Endodermal cell (in vitro differentiated cells): ENCODE measurements at places on chromosomes 2 and 18.

DNA sequence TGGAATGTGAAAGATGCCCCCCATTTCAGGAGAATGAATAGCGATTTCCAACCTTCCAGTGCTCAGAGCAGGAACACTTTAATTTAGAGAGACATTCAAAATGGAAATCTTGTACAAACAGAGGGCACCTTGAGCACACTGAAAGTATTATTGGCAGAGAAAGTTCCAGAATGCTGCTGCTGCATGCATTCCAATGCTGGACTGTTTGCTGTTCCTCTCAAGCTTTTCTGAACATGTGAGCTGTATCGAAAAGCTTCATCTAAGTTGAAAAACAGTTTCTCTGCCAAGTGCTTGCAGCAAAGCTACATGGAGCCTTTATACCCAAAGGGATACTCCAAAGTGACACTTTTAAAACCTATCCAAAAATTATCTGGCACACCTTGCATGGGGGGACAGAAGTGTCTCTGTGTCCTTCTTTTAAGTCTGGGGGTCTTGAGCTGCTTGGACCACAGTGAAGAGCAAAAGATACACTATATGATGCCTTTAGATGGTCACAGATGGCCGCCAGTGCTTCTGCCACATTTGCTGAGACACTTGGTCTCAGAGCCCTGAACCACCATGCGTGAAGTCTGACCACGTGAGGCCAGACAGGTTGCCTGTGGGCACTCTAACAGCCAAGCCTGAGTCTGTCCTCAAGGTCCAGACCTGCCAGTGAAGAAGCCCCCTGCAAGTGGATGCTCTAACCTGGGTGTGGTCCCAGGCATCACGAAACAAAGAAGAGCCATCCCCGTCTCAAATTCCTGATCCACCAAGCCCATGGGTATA, 18.8 kb downstream of the UXS1 start:
- H3K4me3 ChIP-seq, result no peak overlapping the region
- DNase-seq, result no peak
- H3K36me3 ChIP-seq, result peaks cover 4% of the 10 kb centered on the region
- H3K4me1 ChIP-seq, result no peaks in the 10 kb centered on the region

- no peak overlapping the region for H3K27ac ChIP-seq
- H3K36me3 ChIP-seq, result no peaks in the 10 kb centered on the region
These were observed 829 bp downstream of the ACVR1C start for GRCh38 chr2:157627594-157628476.

DNA sequence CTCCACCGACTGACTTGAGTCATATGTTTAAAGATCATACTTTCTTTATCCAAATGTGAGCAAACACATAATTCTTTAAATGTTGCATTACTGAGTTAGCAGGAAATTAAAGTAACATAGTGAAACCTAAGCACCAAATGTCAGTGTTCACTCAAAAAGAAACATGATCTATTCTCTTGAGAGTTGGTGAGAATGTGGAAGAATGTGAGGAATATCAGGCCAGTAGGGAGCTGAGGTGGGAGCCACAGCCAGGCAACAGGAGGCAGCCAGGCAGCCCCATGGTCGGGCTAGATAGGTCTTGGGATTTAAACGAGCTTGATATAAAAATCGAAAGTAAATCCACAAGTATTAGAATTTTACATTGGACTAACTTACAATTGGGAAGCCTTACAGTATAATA, 198.1 kb upstream of the SH3BP4 start:
- H3K4me1 ChIP-seq, result no peaks in the 10 kb centered on the region
- peak overlapping the region; percentile 57 for H3K27ac ChIP-seq
- no peak for DNase-seq
- H3K4me3 ChIP-seq, result no peak overlapping the region
- no peaks in the 10 kb centered on the region for H3K36me3 ChIP-seq

- no peak overlapping the region for H3K27ac ChIP-seq
- peak; percentile 60 for DNase-seq
- H3K27me3 ChIP-seq, result no peaks in the 10 kb centered on the region
- H3K4me3 ChIP-seq, result no peak overlapping the region
- peaks cover 7% of the 10 kb centered on the region for H3K4me1 ChIP-seq
These were observed 72.2 kb upstream of the B3GNT7 start for GRCh38 chr2:231323316-231323715.

- peak overlapping the region; percentile 81 for H3K4me3 ChIP-seq
- H3K4me1 ChIP-seq, result no peaks in the 10 kb centered on the region
- no peaks in the 10 kb centered on the region for H3K36me3 ChIP-seq
- DNase-seq, result peak; percentile 80
These were observed 460 bp upstream of the ZBTB7C start for GRCh38 chr18:48409591-48410094.

DNA sequence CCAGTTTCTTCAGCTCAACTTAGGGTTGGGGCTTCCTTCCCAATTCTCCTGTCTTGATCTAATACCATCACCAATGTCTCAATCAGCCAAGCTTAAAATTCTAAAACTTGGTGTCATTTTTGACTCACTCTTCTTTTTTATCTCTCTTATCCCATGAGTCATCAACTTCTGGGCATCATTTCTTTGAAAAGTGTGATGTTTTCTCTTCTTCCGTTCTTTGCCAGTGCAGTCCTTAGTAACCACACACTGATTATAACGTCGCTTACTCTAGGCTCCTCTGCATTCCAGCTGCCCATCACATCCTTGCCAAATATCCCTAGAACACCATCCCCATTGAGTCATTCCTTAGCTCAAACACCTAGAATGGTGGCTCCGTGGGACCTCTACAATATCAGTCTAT, 27.4 kb upstream of the MRO start:
- no peak overlapping the region for H3K4me3 ChIP-seq
- DNase-seq, result no peak
- no peaks in the 10 kb centered on the region for H3K36me3 ChIP-seq
- H3K27ac ChIP-seq, result no peak overlapping the region
- no peaks in the 10 kb centered on the region for H3K27me3 ChIP-seq

DNA sequence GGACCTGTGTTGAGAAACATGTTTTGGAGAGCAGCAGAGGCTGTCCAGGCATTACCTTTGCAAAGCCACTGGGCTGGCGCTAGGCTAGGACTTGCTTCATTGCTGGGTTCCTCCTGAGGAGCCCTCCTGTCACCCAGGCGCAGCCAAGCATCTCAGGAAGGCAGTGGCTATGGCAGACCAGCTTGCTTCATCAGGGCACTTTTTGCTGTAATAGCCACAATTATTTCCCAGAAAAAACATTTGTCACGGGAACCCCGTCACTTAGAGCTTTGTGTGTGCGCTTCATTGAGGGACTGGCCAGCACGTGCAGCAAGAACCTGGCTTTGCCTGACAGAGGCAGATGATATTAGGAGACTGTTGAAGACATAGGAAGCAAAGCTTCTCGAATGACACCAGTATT, 36.4 kb downstream of the SLC20A1 start:
- H3K27me3 ChIP-seq, result no peaks in the 10 kb centered on the region
- H3K4me3 ChIP-seq, result no peak overlapping the region
- peaks cover 15% of the 10 kb centered on the region for H3K4me1 ChIP-seq
- no peak overlapping the region for H3K27ac ChIP-seq
- no peaks in the 10 kb centered on the region for H3K36me3 ChIP-seq

GRCh38 chr2:51350100-51350499, 318.2 kb upstream of the NRXN1 start:
- DNase-seq, result no peak
- no peaks in the 10 kb centered on the region for H3K4me1 ChIP-seq
- H3K27ac ChIP-seq, result no peak overlapping the region
- no peak overlapping the region for H3K4me3 ChIP-seq
- no peaks in the 10 kb centered on the region for H3K36me3 ChIP-seq
- no peaks in the 10 kb centered on the region for H3K27me3 ChIP-seq

DNA sequence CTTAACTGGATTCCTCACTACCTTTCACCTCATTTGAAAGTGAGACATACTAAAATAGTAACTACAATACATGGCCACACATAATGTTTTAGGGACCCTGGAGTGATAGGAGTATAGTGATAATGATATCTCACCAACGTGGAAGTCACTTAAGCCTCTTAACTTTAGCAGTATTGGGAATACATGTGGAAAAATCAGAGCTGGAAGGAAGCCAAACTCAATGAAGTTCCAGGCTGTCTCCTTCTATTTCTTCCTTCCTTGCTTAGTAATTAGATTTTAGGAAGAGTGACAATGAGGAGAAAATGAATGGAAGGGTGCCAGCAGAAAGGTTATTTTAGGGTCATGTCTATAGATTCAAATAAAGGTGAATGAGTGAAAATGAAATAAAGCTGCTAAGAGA, 387.3 kb downstream of the PLCL1 start:
- H3K4me3 ChIP-seq, result no peak overlapping the region
- H3K36me3 ChIP-seq, result no peaks in the 10 kb centered on the region
- DNase-seq, result no peak
- peaks cover 4% of the 10 kb centered on the region for H3K27me3 ChIP-seq

DNA sequence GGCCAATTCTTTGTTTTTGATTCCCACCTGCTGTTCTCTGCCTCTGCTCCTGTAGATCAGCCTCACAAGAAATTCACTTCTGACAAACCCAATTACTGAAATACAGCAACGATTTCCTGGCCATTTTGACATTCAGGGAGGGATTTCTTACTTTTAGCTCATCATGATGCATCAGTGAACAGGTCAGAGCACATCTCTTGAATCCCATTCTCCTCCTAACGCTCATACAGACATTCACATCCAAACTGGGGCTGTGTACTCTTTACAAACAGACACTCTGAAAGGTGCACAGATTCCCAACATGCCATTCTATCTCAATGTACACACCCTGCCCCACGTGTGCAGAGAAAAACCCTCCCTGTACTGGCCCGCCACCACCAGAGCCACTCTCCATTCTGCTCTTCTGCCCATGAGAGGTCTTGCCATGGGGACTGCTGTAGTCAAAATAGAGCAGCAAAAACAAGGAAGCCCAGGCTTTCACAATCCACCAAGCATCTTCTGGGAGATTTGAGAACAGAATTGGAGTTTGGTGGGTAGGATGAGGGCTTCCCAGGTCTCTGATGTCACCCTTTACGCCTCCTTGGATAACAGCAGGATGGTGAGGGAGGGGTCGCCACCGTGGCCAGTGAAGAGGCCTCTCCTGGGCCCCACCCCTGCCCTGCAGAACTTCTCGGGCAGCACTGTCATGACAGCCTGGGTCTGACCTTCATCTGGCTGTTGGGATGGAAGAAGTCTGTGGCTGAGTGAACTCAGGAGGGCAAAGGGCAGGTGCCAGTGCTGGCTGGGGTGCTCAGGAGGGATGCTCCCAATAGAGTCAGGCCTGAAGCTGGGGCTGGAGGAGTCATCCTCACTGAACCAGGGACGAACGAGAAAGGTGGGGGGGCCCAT, 41.9 kb upstream of the ZFP36L2 start:
- no peak overlapping the region for H3K4me3 ChIP-seq
- no peak overlapping the region for H3K27ac ChIP-seq
- no peaks in the 10 kb centered on the region for H3K27me3 ChIP-seq
- H3K36me3 ChIP-seq, result no peaks in the 10 kb centered on the region

- no peaks in the 10 kb centered on the region for H3K4me1 ChIP-seq
- peak; percentile 71 for DNase-seq
- no peak overlapping the region for H3K4me3 ChIP-seq
- H3K27ac ChIP-seq, result no peak overlapping the region
These were observed 7.8 kb upstream of the GPR55 start for GRCh38 chr2:230932556-230933511.

DNA sequence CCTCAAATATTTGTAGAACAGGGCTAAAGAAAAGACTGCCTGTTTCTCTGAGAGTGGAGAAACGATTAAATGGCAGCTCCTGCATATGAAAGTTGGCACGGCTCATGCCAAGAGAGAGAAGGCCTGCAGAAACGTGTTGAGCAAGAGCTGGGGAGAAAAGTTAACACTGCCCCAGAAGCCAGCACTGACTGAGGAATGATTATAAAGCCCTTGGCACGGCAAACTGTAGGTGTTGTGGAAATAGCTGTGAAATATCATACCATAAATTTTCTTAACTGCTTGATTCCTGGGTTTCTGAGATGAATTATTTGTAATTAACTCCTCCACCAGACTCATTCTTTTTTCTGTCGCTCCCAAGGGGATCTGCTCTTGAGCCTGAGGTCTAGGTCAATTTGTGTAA, 4.3 kb downstream of the FRZB start:
- no peak for DNase-seq
- peaks cover 12% of the 10 kb centered on the region for H3K4me1 ChIP-seq
- H3K27ac ChIP-seq, result no peak overlapping the region
- no peaks in the 10 kb centered on the region for H3K27me3 ChIP-seq
- H3K36me3 ChIP-seq, result peaks cover 13% of the 10 kb centered on the region

GRCh38 chr18:43919551-43919950, 642.3 kb upstream of the SYT4 start:
- no peaks in the 10 kb centered on the region for H3K27me3 ChIP-seq
- H3K27ac ChIP-seq, result no peak overlapping the region
- no peak for DNase-seq
- H3K36me3 ChIP-seq, result no peaks in the 10 kb centered on the region
- no peak overlapping the region for H3K4me3 ChIP-seq

DNA sequence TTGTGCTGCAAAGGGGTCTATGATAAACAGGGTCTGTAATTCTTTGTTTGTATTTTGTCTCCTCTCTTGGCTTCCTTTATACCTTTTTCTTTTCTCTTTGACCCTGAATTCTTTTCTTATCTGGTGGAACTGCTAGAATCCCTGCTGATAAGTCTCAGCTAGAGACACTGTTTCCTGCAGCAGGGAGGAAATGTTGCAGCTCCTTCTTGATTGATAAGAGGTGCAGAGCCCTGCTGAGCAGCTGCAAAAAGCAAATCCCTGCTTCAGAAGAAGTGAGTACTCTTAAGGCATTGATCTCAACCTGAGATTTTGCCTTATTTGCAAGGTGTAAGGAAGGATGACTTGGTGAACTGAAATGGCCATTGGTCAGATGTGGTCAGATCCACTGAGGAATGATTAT, 167.8 kb downstream of the NUP35 start:
- H3K4me1 ChIP-seq, result peaks cover 6% of the 10 kb centered on the region
- no peak overlapping the region for H3K4me3 ChIP-seq
- H3K27me3 ChIP-seq, result no peaks in the 10 kb centered on the region
- H3K36me3 ChIP-seq, result no peaks in the 10 kb centered on the region
- H3K27ac ChIP-seq, result no peak overlapping the region

DNA sequence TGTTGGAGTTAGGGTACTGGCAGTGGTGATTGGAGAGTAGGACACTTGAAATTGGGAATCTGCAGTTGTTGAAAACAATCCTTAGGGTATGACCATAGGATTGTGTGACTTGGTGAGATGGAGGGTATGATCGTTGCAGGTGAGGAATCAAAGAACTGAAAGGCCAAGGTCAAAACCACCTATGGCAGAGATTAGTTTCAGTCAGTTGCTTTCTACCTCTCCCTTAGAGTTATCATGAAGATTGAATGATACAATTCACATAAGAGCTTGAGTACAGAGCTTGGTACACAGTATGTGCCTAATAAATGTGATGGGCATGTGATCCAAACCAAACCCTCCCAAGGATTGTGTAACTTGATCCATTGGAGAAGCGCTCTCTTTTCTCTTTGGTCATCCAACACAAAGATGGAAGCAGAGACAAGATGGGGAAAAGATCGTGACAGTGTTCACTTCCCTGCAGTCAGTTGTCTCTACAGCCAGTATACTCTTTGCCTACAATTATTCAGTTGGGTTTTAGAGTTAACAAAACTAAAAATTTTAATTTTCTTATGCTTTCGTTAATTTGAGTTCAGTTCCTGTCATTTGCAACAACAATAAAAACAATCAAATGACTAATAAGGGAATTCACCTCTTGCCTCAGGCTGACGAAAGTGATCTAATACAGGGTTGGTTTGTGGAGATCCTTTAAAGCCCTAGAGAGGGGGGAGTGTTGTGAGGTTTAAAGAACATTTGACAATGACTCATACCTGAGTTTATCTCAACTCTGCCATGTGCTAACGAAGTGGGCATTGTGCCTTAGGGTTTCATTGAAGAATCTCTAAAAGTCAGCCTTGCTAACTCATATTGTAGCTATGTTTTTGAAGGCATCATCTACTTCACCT, 14.8 kb upstream of the SMAD2 start:
- H3K36me3 ChIP-seq, result no peaks in the 10 kb centered on the region
- no peak overlapping the region for H3K4me3 ChIP-seq
- no peaks in the 10 kb centered on the region for H3K4me1 ChIP-seq
- no peaks in the 10 kb centered on the region for H3K27me3 ChIP-seq
- DNase-seq, result no peak
- H3K27ac ChIP-seq, result no peak overlapping the region
